ENCODE measurements at places on chromosomes 4 and X.

GRCh38 chrX:134552351-134552750 lies 92.4 kb downstream of the HPRT1 start:
- no peak for DNase-seq

GRCh38 chrX:109841869-109842579 lies 109.0 kb upstream of the ACSL4 start:
- DNase-seq, result no peak

- no peak for DNase-seq
These were observed 161.5 kb upstream of the GATB start for GRCh38 chr4:151922306-151922705.

- DNase-seq, result no peak
These were observed 54.9 kb downstream of the USO1 start for GRCh38 chr4:75779105-75779757.

GRCh38 chr4:183790661-183791060 lies 114.4 kb upstream of the STOX2 start:
- no peak for DNase-seq

GRCh38 chr4:92104506-92104905 lies 199.3 kb upstream of the GRID2 start:
- no peak for DNase-seq

GRCh38 chr4:37023504-37023903 lies 221.0 kb upstream of the NWD2 start:
- no peak for DNase-seq

GRCh38 chr4:76723373-76723772 lies 174.6 kb downstream of the SOWAHB start:
- DNase-seq, result no peak

GRCh38 chrX:48698306-48698705 lies 1.8 kb downstream of the SUV39H1 start:
- no peak for DNase-seq

- DNase-seq, result no peak
These were observed 56.4 kb upstream of the NFKB1 start for GRCh38 chr4:102444752-102445151.

DNA sequence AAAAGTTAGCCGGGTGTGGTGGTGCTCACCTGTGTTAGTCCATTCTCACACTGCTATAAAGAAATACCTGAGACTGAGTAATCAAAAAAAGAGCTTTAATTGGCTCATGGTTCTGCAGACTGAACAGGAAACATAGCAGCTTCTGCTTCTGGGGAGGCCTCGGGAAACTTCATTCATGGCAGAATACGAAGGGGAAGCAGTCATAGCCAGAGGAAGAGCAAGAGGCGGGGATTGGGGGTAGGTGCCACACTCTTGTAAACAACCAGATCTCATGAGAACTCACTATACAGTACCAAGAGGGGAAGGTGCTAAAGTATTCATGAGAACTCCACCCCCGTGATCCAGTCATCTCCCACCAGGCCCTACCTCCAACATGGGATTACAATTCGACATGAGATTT lies 64.1 kb downstream of the BEND4 start:
- no peak for DNase-seq

DNA sequence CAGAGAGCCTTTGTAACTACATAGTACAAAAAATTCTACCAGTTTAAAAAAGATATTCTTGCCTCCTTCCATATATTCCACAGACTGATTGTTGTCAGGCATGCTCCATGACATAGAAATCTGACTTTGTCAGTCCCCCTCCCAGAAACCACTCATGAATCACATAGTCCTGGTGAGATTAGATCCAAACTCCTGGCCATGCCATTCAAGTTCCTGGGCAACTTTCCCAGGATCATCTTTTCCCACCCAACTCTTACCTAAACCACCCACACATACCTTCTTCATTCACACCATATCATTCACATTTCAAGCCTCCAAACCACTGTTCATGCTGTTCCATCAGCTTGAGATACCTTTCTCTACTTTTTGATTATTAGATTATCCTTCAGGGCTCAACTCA lies 46.4 kb downstream of the SLC16A2 start:
- no peak for DNase-seq

DNA sequence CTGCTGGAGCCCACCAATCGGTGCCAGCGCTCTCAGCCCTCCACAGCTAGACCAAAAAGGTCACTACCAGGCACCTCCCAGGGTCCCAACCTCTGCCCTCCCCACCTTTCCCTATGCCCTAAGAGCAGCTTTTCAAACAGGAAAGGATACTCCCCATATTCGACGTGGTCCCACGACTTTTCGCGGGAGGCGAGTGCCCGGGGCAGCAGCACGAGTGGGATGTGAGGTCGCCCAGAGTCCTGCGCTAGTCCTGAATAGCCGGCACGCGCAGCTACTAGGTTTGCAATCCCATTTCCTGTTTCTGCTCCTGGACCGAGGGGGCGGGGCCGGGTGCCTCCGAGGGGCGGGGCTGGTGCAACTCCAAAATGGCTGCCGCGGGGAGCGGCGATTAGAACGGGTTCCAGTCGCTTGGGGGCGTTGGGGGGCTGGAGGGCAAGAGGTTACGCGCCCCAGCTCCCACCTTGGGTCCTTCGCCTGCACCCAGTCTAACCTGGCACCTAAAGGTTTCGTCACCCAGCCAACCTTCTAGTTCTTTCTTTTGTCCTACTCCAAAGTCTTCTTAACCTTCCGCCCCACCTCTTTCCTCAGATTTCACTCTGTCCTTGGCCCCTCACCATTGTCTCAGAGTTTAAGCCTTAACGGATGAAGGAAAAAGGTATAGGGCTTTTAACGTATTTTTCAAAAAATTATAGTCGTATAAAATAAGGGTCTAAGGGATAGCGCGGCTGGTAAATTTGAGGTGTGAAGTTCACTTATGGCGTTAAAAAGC lies 85.0 kb upstream of the TENT5D start:
- no peak for DNase-seq

- no peak for DNase-seq
These were observed 40.6 kb upstream of the DOCK11 start for GRCh38 chrX:118455013-118455412.

DNA sequence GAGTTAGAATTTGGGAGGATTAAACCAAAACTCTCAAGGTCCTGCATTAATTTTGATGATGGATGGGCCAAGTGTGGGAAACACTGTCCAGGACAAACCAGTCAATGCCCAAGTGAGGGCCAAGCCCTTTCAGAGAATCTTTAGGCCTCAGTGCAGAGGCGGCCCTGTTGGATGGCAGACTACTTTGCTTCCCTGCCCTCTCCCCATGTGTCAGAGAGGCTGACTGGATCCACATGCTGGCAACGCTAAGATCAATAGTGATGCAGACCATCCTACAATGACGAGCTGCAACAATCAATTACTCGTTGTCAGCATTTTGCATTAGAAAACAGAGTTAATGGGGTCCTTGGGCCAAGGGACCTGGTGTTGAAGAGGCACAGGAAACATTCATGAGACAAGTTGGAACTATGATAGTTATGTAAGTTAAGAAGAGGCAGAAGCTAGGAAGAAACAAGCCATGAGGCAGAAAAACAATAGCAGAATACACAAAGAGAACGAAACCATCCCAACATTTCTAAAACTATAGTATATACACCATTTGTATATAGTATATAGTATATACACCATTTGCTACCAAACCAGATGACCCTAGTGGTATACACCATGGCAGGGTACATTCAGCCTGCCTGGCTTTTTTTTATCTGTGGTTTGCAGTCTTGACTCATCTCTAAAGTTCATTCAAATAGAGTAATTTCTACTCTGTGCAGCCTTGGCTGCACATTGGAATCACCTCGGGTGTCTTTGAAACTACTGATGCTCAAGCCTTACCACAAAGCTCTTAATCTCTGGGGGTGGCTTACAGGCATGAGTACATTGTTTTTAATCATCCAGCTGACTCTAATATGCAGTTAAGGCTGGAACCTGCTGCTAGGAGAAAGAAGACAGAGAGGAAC lies 147.7 kb upstream of the GYPA start:
- no peak for DNase-seq

GRCh38 chr4:154573190-154573870 lies 10.5 kb downstream of the FGB start:
- DNase-seq, result no peak

DNA sequence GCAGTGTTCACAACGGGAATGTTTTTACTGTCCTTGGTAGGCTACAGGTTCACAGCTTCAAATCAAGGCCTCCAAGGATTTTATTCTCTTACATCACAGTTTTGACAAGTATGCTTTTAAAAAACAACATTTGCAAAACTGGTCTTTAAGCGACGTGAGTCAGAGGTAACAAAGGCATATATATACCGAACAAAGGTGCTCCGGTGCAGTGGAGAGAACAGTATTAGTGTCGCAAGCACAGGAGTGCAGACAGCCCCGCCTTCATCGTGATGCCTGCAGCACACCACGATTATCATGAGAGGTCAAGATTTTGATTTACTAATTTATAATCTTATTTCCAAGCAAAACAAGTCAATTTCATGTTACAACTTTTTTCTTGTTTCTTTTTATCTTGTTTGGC lies 90.8 kb downstream of the GATB start:
- no peak for DNase-seq

All from posterior cingulate gyrus (tissue), 11 donors.